ENCODE measurements at places on chromosomes 3 and 15.

GRCh38 chr3:37534940-37535339 lies 326.7 kb upstream of the CTDSPL start:
- DNase-seq: no peak

DNA sequence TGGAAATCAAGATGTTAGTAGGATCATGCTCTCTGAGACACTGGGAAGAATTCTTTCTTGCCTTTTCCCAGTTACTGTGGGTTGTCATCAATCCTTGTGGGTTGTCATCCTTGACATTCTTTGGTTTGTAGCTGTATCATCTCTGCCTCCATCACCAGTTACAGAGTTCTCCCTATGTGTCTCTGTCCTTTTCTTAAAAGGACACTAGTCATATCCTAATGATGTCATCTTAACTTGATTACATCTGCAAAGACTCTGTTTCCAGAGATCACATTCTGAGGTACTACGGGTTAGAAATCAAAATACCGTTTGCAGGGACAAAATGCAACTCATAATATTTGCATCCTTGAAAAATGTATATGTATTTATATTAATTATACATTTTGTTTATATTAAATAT lies 500.4 kb downstream of the ZBBX start:
- DNase-seq: no peak

- DNase-seq: no peak
Measured at GRCh38 chr15:99677540-99678134, 55.6 kb downstream of the LYSMD4 start.

- DNase-seq: no peak
Measured at GRCh38 chr3:171142985-171143384, 116.5 kb upstream of the SLC2A2 start.

DNA sequence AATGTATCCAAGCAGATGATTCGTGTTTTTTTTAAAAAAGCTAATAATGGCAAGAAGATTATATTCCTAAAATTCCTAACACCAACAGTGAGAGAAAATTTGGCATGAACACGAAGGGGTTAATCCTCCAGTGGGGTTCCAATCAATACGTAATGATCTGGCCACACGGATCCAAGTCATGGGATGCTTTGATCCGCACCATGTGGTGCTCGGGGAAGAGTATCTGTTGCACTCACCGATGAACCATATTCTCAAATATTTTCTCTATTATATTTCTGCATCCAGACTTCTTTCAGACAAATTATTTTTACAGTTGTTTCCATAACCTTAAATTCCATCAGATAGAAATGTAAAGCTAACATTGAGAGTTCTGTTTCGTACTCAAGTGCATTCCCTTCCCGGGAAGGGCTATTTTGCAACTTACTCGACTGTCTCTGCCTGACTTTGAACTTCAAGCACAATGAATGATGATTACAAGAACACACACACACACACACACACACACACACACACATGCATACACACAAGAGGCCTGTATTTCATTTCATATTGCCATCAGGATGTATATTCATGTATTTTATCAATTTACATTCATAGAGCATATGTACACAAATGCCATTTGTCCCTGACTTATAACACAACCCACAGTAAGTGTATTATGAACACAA lies 567.2 kb downstream of the FOXP1 start:
- no peak for DNase-seq

GRCh38 chr15:68578980-68579935 lies at the start of gene CORO2B:
TSS of gene CORO2B (plus strand) at chr15:68578993. CDS start at chr15:68579263, 270 bp downstream.
- no peak for DNase-seq

DNA sequence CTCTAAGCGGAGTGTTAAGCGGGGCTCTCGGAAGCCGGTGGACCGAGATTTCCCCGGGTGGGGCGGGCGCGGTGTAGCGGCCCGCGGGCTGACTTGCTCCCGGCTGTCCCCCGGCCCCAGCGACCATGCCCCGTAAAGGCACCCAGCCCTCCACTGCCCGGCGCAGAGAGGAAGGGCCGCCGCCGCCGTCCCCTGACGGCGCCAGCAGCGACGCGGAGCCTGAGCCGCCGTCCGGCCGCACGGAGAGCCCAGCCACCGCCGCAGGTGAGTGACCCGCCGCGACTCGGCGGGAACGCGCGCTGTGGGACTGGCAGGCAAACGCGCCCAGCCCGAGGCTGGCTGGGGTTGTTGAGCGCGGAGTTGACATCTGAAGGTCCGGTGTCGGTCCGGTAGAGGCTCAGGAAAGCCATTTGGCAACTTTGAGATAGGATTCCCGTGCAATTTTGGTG lies 1.3 kb downstream of the SMC4 start:
- DNase-seq: no peak

- DNase-seq: peak; percentile 60
Measured at GRCh38 chr15:41989573-41990242, 17.4 kb upstream of the EHD4 start.

GRCh38 chr3:133227813-133228212 lies 172.0 kb upstream of the BFSP2 start:
- no peak for DNase-seq

GRCh38 chr3:57133157-57133556 lies 32.0 kb downstream of the IL17RD start:
- DNase-seq: no peak

GRCh38 chr3:167649746-167650145 lies 4.0 kb downstream of the WDR49 start:
- DNase-seq: no peak

DNA sequence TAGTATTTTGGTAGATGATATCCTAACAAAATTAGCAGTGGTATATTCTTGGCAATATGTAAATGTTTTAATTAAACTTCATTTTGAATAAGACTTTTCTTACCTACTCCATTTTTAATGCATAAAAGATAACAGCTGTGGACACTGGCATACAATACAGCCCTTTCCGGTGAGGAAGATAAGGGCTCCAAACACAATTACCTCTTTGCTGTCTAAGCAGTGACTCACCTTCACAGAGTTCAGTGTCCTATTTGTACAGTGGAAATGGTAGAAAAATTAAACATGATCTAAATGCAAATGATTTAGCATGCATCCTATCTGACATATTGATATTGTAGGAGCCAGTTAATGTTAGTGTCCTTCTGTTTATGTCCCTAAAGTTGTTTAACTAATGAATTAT lies 969.4 kb downstream of the PLOD2 start:
- no peak for DNase-seq

GRCh38 chr3:172341482-172342059 lies 106.7 kb downstream of the GHSR start:
- DNase-seq: no peak

GRCh38 chr3:57268416-57268815 lies 24.1 kb downstream of the ASB14 start:
- DNase-seq: no peak

DNA sequence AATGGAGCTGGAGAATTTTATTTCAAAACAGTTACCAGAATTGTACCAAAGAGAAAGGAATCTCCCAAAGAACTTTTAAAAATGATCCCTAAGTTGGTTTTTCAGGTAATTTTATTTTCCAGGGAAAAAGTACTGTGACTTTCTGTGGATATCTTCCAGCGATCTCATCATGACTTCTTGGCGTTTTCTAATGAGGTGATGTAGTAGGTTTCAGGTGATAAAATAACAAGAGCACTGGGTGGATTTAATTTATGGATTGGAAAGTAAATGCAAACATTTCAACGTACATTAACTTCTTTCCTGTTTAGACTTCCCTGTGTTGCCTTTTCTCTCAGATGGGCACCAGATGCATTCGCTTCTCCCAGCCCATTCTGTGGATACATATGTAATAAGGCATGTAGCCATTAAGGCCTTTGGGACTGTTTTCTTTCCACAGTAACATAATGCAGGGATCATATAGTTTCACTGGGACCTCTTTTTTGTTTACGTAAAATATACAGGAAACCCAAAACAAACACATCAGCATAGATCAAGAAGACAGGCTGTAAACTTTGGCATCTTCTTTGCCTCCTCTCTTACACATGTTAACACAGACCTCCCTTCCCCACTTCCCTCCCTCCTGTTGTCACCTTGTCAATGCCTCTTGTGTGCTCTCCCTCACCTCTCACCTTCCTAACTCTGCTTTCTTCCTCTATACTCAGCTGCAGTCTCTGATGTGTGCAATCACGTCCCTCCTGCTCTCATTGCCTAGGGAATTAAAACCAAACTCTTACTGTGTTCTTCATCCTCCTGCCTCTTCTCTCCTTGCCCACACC lies 13.0 kb downstream of the PHLDB2 start:
- no peak for DNase-seq

DNA sequence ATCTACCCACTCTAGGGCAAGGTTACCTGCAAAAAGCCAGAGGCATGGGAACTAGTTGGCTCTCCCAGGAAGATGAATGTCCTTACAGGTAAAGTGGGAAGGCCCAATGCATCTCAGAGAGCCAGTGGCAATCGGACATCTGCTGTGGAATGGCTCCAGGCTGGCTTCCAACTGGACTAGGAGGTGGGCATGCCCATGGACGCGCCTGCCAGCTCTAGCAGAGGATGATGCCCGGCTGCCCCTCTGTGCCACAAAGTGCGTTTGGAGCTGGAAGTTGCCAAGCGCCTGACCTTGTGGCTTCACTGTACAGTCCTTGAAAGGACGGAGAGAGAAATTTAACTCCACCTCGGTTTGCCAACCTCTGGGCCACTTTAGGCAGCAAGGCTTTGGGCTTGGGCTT lies 84.4 kb downstream of the NR2F2 start:
- no peak for DNase-seq

GRCh38 chr15:78120523-78120922 lies 10.7 kb downstream of the CIB2 start:
- no peak for DNase-seq

DNA sequence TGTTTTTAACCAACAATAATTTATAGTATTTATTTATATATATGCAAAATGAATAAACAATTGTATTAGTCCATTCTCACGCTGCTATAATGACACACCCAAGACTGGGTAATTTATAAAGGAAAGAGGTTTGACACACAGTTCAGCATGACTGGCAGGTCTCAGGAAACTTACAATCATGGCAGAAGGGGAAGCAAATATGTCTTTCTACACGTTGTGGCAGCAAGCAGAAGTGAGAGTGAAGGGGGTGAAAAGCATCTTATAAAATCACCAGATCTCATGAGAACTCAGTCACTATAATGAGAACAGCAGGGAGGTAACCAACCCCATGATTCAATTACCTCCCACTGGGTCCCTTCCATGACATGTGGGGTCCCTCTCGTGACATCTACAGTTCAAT lies 162.8 kb upstream of the SLITRK3 start:
- no peak for DNase-seq

DNA sequence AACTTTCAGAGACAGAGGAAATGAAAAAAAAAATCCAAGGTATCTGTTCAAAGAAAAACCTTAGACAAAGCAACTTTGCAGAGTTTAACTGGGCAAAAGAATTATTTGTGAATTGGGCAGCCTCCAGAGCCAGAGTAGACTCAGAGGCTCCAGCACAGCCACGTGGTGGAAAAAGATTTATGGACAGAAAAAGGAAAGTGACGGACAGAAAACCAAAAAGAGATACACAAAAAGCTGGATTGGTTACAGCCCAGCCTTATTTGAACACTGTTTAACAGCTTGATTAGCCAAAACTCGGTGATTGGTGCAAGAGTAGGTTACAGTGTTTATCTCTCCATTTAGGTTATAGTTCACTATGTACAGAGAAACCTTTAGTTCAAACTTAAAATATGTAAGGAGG lies 23.7 kb upstream of the GPD1L start:
- DNase-seq: no peak

DNA sequence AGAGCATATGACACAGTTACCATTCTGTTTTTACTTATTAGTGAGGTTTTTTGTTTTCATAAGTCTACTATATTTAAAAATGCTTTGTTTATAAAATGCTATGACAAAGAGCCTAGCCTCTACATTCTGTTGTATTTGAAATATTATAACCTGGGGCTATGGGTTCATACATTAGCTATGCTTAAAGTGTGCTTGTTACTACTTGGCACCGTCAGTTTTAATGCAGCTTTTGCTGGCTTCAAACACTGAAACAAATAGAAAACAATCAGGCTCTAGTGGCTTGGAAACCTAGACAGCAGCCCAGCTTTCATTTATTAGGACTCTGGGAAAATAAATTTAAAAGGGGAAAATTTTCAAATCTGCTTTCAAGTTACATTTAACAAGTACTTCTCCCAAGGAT lies 635.9 kb downstream of the CADM2 start:
- no peak for DNase-seq

DNA sequence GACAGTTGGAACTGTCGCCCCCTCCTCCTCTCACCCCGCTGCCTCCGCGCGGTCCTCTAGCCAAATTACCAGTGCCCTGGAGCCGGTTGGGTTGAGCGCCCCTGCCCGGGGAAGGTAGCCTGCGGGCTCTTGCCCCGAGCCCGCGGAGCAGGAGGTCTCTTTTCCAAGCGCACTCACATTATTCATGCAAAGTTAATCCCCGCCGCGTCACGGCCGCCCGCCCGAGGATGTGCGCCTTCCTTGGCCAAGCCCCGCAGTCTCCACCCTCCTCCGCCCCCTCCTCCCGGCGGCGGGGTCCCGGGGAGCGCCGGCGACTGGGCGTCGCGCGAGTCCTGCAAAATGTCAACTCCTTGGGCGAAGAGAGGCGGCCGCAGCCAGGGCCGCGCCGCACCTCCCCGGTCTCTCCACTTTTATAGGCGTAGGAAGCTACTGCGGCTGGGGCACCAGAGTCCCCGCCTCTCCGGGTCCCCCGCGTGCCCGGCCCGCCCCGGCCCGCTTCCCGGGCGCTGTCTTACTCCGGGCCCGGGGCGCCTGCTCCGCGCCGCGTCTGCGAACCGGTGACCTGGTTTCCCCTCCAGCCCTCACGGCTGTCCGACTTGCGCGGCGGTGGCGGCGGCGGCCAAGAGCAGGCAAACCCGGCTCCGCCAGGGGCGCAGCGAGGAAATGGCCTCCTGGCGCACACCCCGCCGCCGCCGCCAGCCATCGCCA lies at the start of gene THRB:
THRB (minus strand) TSS at position 233 of the 708 bp plus-strand sequence.
- DNase-seq: no peak

DNA sequence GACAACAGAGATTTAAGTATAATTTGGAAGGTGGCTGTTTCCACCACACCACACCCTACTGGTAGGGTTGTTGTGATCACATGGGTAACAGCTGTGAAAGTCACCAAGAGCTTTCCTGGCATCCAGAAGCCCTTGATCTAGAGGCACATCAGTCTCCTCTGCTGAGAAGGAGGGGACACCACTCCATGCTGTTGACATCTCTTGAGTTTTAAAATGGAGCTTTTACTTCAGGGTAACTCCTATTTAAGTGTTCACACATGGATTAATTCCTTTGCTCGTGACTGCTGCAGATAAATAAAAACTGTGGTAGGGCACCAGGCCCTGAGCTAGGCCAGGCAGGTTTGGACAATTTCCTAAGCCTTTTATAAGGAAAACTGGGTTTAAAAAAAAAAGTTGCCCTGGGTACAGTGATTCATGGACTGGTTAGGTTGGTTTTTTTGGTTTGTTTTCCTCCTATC lies 7.5 kb downstream of the EXOSC7 start:
- no peak for DNase-seq

DNA sequence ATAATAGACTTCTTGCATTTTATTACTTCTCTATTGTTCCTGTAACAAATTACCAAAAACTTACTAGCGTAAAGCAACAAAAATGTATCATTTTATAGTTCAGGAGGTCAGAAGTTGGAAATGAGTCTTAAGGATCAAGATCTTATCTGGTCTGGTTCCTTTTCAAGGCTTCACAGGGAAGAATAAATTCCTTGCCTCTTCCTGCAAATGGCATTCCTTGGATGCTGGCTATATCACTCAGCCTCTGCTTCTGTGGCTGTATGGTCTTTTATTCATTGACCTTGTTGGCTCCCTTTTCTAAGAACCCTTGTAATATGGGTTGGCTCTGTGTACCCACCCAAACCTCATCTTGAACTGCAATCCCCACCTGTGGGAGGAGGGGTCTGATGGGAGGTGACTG lies 478.4 kb upstream of the THBS1 start:
- no peak for DNase-seq

GRCh38 chr3:109161487-109162123 lies 25.1 kb downstream of the C3orf85 start:
- no peak for DNase-seq

- no peak for DNase-seq
Measured at GRCh38 chr3:48343432-48343831, 10.0 kb upstream of the SPINK8 start.

Data from stimulated activated CD8-positive, alpha-beta memory T cell treated with anti-CD3 and anti-CD28 coated beads, Interleukin-4, amount 100 ng/mL, for 1 hour (primary cell).